Activated CD8-positive, alpha-beta memory T cell treated with anti-CD3 and anti-CD28 coated beads, Interleukin-2, amount 10 ng/mL, durations not matched to agents 7 days and 5 days (primary cell): ENCODE measurements at places on chromosomes 13 and 19. TPM values are rescaled to one million over a fixed set of nuclear protein-coding genes. Genes with fewer than 3 reads are reported as not detected.

DNA sequence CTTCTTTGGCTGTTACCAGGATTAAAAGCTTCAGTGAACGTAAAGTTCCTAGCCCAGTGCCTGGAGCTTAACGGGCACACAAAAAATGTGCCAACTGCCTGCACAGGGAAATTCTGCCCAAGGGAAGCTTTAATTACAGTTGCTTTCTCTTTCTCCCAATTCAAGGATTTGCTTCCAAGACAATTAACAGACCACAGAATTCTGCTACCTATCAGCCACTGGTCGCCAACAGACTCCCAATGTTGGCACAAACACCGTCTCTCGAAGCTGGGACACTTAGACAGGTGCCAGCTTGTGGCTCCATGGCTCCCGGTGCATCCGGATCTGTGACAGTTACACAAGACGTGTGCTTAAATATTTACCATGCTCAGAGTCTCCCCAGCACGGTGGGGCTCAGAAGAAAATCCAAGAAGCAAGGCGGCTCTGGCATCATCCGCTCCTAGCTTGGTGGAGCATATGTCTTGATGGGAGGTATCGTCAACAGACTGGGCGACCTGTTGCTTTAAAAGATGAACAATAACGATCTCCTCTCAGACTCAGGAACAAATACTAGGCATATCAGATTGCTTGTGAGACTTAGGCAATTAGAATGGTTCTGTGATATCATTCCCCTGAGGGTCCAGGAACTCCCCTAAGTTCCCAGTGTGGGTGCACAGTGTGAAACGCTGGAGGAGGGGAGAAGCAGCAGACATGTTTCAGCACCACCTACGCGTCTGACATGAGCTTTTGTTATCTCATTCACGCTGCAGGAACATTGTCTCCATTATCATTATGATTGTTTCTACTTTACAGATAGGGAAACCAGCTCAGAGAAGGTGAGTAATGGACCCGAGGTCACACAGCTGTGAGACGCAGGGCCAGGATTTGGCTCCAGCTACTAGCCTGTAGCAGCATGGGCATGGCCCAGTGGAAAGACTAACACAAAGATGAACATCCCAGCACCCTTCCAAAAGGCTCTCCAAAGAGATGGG lies 61.6 kb downstream of the ALOX5AP start:
- peaks cover 33% of the 10 kb centered on the region for H3K4me1 ChIP-seq
- H3K27ac ChIP-seq = peak overlapping the region; percentile 80
- no peak overlapping the region for H3K4me3 ChIP-seq
- H3K36me3 ChIP-seq = peaks cover 10% of the 10 kb centered on the region
- H3K27me3 ChIP-seq = no peaks in the 10 kb centered on the region

GRCh38 chr13:53921473-53921872 lies 892.9 kb downstream of the OLFM4 start:
- H3K27ac ChIP-seq = no peak overlapping the region
- H3K4me3 ChIP-seq = no peak overlapping the region
- H3K4me1 ChIP-seq = no peaks in the 10 kb centered on the region
- DNase-seq = no peak

DNA sequence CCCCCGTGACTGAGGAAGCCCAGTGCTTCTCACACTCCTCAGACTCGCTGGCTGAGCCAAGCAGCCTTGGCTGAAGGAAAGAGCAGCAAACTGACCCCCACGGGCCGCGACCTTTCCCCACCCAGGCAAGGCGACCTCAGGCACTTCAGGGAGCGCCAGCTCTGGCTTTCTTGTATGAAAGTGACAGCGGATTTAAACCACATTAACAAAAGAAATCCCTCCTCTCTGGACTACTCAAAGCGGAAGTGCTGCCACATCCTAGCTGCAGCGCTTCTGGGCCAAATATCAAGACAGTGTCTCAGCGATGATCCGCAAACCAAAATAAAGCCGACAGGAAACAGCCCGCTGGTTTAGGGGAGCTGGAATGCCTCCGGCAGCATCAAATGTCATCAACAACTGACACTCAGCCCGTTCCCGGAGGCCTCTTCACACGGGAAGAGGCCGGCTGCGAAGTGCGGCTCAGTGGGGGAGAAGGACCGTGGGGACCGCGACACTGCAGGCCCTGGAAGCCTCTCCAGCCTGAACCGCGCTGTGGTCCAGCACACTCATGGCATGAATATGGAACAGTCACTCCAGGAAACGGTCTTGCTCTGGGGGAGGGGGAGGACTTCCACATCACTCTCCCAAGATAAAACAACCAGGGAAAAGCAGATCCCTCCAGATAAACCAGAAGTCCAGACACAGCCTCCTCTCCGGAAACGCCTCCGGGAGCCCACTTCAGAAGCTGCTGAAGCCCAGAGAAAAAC lies 1.4 kb downstream of the RASA3 start:
- DNase-seq = peak; percentile 88
- peak overlapping the region; percentile 90 for H3K4me3 ChIP-seq
- H3K27ac ChIP-seq = peak overlapping the region; percentile 84
- H3K27me3 ChIP-seq = peaks cover 16% of the 10 kb centered on the region

- no peak overlapping the region for H3K4me3 ChIP-seq
- peaks cover 51% of the 10 kb centered on the region for H3K4me1 ChIP-seq
- H3K27me3 ChIP-seq = no peaks in the 10 kb centered on the region
- peaks cover 55% of the 10 kb centered on the region for H3K36me3 ChIP-seq
- DNase-seq = no peak
- no peak overlapping the region for H3K27ac ChIP-seq
Observed at GRCh38 chr13:20415694-20416107, 110.0 kb downstream of the CRYL1 start.

GRCh38 chr19:728011-728410 lies 19.3 kb downstream of the PALM start:
- no peak for DNase-seq
- H3K4me1 ChIP-seq = peaks cover 6% of the 10 kb centered on the region
- no peak overlapping the region for H3K4me3 ChIP-seq
- H3K36me3 ChIP-seq = no peaks in the 10 kb centered on the region
- H3K27me3 ChIP-seq = no peaks in the 10 kb centered on the region

GRCh38 chr13:23468811-23469210 lies 35.3 kb upstream of the SACS start:
- H3K4me1 ChIP-seq = peaks cover 8% of the 10 kb centered on the region
- DNase-seq = no peak
- no peak overlapping the region for H3K4me3 ChIP-seq
- no peaks in the 10 kb centered on the region for H3K36me3 ChIP-seq

DNA sequence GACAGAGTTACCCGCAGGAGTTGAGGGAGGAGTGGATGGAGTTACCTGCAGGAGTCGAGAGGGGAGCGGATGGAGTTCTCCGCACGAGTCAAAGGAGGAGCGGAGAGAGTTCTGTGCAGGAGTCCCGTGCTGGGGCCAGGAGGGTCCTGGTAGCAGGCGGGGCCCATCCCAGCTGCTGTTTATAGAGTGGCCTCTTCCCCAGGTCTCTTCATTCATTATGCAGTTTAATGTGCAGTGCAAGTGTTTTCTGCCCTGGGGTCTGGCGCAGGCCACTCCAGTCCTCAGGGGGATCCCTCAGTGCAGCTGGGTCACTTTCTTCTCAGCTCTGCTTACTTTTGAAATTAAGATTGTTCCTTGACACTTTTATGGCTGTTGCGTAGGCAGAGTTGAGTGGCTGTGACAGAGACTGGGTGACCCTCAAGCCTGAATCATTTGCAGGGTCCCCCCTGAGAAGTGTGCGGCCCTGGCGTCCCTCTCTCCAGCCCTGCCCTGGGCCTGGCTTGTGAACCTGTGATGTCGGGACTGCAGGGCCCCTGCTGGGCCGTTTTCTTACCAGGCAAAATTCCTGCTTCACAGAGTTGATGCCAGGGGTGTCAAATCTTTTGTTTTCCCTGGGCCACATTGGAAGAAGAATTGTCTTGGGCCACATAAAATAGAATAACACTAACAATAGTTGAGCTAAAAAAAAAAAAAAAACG lies 17.9 kb downstream of the TFDP1 start:
- H3K27ac ChIP-seq = no peak overlapping the region
- peaks cover 56% of the 10 kb centered on the region for H3K4me1 ChIP-seq
- H3K36me3 ChIP-seq = peaks cover 43% of the 10 kb centered on the region
- no peaks in the 10 kb centered on the region for H3K27me3 ChIP-seq

GRCh38 chr13:27504128-27504867 lies 53.9 kb upstream of the MTIF3 start:
- H3K4me1 ChIP-seq = no peaks in the 10 kb centered on the region
- DNase-seq = no peak
- no peak overlapping the region for H3K27ac ChIP-seq
- peaks cover 11% of the 10 kb centered on the region for H3K27me3 ChIP-seq

DNA sequence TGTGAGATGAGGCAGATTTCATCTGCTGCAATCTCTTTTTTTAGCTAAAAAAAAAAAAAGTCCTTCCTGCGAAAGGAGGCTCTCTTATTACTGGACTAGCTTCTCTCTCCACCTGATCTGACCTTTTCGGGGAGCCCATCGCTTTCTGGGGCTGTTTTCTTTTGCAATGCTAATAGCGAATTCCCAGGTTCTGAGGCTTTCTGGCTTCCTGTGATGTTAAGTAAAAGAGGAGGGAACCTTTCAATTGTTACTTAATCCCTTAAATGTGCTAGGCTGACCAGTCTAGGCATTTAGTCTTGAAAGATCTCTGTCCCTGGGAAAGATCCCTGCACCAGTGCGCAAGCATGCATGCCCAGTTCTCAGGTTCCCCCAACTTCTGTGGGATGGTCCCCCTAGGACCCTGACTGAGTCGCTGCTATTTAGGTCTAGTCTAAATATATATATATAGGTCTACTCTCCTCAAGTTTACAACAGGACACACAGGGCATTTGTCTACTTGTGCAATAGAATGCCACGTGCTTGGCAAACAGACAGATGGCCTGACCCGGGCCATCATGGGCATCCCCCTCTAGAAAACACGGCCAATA lies 224.7 kb downstream of the ZNF536 start:
- no peaks in the 10 kb centered on the region for H3K27me3 ChIP-seq
- H3K36me3 ChIP-seq = no peaks in the 10 kb centered on the region
- H3K4me1 ChIP-seq = no peaks in the 10 kb centered on the region

- H3K4me1 ChIP-seq = peaks cover 14% of the 10 kb centered on the region
- DNase-seq = no peak
- H3K27me3 ChIP-seq = no peaks in the 10 kb centered on the region
- peak within 1 kb of the TSS; percentile 81 for H3K4me3 ChIP-seq
- peak within 1 kb of the TSS; percentile 99 for H3K27ac ChIP-seq
Observed at GRCh38 chr19:1811942-1812425, at the start of gene ATP8B3. TSS of gene ATP8B3 (minus strand) at chr19:1812276. CDS start at chr19:1811736, 540 bp downstream.

- no peaks in the 10 kb centered on the region for H3K36me3 ChIP-seq
- H3K4me1 ChIP-seq = no peaks in the 10 kb centered on the region
- no peak overlapping the region for H3K27ac ChIP-seq
- no peaks in the 10 kb centered on the region for H3K27me3 ChIP-seq
- no peak overlapping the region for H3K4me3 ChIP-seq
Observed at GRCh38 chr19:20313894-20314293, 146.9 kb downstream of the ZNF486 start.

DNA sequence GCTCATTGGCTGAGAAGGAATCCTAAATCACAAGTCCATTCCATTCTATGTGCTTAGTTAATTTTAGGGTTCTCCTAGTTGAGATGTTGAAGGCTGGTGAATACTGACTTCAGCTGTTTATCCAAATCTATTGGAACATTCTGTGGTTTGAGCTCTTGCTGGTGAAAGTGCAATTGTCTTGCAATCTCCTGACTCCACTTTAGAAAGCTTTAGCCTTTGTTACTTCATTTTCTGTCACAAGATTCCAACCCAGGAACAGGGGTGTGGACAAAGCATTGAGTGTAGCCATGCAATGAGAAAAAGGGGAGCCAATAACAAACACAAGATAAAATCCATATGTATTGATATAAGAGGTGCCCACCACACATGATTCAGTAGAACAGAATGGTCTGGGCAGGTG lies 15.0 kb downstream of the CEACAM21 start:
- DNase-seq = no peak
- peaks cover 11% of the 10 kb centered on the region for H3K4me1 ChIP-seq
- no peak overlapping the region for H3K27ac ChIP-seq
- peaks cover 25% of the 10 kb centered on the region for H3K27me3 ChIP-seq

DNA sequence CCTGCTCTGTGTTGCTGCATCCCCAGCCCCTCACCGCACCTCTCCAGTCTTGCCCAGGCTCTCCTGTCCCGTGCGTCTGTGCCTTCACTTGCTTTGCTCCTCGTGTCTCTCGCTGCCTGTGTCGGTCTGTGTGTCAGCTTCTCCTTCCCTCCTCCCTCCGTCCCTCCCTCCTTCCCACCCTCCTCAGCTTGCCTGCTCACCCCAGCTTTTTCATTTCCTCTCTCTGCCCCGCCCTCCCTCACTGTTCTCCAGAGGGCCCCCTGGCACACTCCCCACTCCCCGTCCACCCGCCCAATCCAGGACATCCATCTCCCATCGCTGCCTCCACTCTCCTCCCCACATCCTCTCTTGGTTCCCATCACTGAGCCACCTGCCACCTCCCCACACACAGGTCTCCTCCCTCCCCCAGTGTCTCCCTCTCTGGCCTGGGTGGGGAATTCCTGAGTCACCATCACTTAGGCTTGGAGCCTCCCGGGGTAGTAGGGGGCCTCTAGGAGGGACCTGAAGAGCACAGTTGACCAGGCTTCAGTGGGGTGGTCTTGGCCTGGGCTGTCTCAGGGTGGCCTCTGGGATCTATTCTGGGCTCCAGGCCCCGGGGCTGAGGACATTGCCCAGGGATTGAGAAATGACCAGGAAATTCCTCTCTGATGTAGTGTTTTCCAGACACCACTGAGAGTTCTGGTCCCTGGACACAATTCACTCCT lies at the start of gene PTGIR:
PTGIR (minus strand) TSS at position 132 of the 704 bp plus-strand sequence. CDS start 864 bp downstream, outside the sequence.
- no peaks in the 10 kb centered on the region for H3K36me3 ChIP-seq
- peaks cover 21% of the 10 kb centered on the region for H3K4me1 ChIP-seq
- peak within 1 kb of the TSS; percentile 41 for H3K4me3 ChIP-seq
- DNase-seq = no peak

GRCh38 chr13:113226873-113227450 lies 17.5 kb downstream of the CUL4A start:
- no peak overlapping the region for H3K27ac ChIP-seq
- H3K4me1 ChIP-seq = peaks cover 9% of the 10 kb centered on the region
- DNase-seq = no peak
- H3K36me3 ChIP-seq = peaks cover 35% of the 10 kb centered on the region
- no peak overlapping the region for H3K4me3 ChIP-seq

DNA sequence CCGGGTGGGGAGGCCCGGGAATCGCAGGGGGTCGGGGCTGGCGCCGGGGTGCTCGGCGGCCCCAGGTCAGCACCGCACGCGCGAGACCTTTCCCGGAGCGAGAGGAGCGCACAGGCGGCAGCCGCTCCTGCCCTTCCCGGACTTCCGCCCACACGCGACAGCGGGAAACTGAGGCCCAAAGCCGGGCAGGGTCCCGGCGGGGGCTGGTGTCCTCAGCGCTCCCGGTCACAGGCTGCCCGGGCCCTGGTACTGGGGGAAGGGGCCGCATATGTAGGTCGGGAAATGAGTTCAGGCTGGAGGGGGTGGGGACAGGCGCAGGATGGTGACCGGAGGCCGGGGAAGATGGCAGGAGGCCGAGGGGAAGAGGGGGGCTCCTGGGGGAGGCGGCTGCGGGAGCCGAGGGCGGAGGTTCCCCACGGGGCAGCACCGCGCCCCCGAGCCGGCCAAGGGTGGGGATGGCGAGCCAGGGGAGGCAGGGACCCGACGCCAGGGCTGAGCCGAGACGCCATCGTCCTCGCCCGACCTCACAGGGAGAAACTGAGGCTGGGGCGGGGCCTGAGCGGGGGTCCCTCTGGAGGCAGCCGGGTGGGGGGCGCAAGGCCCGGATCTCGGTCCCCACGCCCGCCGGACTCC lies 662 bp downstream of the CBARP start:
- DNase-seq = no peak
- no peak overlapping the region for H3K27ac ChIP-seq
- peaks cover 16% of the 10 kb centered on the region for H3K4me1 ChIP-seq
- H3K36me3 ChIP-seq = no peaks in the 10 kb centered on the region
- peaks cover 16% of the 10 kb centered on the region for H3K27me3 ChIP-seq
- no peak overlapping the region for H3K4me3 ChIP-seq

Gene CYP2B6
- total RNA-seq = not detected

Gene CCDC70
- not detected for total RNA-seq

Gene RNF17
- total RNA-seq = not detected

Gene OR7C1
- total RNA-seq = not detected

Gene AP2S1
- 139 TPM for total RNA-seq

Gene SMIM44
- not detected for total RNA-seq

Gene KIR2DL3
- total RNA-seq = 0.30 TPM
